ENCODE measurements at places on chromosomes 11 and 22.

- DNase-seq, result no peak
These were observed 89.6 kb downstream of the CSNK2A3 start for GRCh38 chr11:11263238-11264005.

DNA sequence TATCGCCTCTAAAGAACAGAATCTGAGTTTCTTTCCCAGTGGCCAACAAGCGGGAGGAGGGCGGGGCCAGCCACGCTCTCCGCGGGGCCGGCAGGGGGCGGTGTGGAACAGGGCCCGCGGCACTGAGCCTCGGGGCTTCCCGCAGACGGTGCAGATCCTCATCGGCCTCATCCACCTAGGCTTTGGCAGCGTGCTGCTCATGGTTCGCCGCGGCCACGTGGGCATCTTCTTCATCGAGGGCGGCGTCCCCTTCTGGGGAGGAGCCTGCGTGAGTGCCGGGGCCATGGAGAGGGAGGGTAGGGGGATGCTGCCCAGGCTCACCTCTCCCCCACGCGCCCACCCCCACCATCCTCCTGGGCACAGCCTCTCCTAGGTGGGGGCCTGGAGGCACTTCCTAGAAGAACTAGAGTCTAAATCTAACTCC, 10.7 kb downstream of the MS4A15 start:
- DNase-seq, result no peak

- no peak for DNase-seq
These were observed 52.9 kb downstream of the NCAPD3 start for GRCh38 chr11:134170919-134171281.

DNA sequence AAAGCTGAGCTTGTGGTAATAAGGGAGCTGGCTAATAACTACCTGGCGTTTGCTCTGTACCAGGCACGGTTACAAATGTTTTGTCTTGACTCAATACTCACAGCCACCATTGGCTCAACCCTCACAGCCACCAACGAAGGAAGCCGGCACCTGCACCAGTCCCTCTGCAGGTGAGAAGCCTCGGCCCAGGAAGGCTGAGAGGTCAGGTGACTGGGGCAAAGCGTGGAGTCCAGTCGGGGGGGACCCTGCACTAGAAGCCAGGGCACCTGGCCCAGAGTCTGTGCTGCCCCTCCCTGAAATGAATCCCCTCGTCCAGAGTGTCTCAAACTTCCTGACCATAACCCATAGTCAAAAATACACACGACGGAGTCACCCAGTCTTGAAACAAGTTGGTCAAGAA, 90.1 kb downstream of the PHF21B start:
- no peak for DNase-seq

- DNase-seq, result peak; percentile 14
These were observed 4.0 kb downstream of the FTH1 start for GRCh38 chr11:61963282-61964057.

DNA sequence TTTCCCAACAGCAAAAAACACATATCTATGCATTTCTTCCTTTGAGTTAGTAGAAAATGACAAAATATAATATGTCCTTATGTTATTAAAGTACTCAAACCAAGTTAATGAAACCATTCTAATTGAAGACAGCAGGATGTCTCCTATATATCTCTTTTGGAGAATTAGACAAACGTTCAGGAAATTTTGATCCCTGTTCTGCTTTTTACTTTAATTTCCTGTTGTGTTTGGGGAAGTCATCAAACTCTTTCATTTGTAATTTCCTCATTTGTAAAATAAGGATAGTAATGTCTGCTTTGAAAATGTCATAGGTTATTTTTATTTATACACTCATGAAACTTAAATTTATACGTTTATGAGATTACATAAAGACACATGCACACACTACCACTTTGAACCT, 281.8 kb upstream of the ANO5 start:
- no peak for DNase-seq

- DNase-seq, result no peak
These were observed 17.6 kb upstream of the CLPB start for GRCh38 chr11:72451831-72452376.

DNA sequence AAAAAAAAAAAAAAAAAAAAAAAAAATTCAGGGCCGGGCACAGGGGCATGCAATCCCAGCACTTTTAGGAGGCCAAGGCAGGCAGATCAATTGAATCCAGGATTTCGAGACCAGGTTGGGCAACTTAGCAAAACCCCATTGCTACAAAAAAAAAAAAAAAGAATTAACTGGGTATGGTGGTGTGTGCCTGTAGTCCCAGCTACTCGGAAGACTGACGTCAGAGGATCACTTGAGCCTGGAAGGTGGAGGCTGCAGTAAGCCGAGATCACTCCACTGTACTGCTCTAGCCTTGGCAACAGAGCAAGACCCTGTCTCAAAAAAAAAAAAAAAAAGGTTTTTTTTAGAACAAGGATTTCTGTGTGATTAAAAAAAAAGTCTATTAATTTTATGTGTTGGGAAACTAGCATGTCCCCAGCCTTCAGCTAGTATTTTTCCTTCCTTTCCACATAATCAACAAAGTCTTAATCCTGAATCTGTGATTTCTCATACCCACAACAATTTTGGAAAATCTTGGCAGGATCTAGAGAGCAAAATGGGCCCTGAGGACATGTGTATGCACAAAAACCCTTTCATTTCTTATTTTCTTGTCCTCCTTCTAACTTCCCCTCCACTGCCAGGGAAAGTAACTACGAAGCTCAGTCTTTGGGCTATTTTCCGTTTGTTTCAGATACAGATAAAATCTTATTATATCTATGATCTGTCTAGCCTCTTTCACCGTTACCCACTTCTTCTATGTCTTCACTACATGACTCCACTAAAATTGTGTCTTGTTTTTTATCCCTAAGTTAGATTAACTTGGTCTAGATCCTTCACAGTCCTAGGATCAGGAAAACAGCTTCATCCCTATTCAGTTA, 5.7 kb upstream of the AMBRA1 start:
- DNase-seq, result no peak

GRCh38 chr11:33451364-33451763, 194.2 kb downstream of the HIPK3 start:
- no peak for DNase-seq

DNA sequence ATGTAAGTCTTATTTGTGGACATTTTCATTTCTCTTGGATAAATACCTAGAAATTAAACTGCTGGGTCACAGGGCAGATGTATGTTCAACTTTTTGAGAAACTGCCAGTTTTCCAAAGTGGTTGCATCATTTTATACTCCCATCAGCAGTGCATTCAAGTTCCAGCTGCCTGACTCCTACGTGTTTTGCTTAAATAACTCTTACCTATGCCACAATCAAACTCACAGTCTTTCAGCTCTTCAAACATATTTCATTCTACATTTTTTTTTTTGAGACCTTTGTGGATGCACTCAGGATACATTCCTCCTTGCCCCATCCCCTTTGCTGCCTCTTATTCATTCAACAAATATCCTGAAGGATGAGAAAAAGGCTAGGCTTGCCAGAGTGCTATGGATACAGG, 9.2 kb downstream of the TCF20 start:
- DNase-seq, result no peak

GRCh38 chr11:94895971-94896370, 77.4 kb downstream of the CWC15 start:
- DNase-seq, result no peak

DNA sequence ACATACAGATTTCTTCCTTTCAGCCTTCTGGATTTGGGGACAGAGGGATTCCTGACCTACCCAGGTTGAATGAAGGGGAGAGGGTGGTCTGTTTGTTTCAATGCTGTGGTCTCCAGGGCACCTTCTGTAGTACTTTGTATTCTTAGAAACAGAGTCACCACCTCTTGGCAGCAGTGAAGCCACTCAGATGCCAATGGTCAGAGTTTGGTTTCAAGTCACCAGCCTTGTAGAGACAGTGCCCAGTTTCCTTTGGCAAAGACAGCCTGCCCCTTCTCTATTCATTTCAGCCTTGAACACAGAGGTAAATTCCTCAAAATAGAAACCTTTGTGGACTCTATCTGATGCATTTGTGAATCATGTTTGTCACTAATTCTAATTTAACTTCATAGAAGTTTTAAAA, 111.7 kb upstream of the RASSF10 start:
- DNase-seq, result no peak

DNA sequence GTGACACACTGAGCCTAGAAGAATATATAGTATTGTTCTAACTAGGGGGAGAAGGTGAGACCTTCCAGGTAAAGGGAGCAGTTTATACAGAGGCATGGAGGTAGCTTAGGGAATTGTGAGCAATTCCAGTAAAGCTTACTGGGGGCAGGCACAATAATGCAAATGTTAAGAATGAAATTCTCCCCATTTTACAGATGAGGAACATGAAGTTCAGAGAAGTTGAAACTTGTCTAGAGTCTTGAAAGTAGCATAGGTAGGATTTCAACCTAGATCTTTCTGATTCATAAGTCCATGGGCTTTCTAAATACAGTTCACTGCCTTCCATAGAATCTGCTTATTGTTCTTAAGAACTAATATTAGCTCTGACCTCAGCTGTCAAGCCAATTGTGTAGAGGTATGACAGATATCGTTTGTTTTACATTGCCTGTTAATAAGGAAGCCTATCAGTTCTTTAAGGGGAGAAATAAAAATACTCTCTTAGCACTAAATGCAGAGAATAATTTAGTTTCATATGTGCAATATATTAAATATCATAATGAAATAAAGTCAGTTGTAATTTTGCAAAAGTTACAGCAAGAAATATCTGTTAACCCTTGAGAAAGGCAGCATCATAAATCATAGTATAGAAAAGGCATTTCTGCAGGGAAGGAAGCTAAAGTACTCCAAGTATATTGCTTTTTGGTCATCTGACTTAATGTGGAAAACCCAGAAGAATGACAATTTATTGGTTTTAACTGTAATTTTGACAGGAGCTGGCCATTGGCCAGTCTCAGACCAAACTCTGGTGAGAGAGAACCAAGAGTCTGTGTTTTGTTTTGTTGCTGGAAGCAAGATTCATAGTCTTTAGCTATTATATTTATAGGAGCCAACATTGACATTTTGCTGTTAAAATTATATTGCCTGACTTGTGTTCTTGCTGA, 181.8 kb downstream of the UVRAG start:
- no peak for DNase-seq

DNA sequence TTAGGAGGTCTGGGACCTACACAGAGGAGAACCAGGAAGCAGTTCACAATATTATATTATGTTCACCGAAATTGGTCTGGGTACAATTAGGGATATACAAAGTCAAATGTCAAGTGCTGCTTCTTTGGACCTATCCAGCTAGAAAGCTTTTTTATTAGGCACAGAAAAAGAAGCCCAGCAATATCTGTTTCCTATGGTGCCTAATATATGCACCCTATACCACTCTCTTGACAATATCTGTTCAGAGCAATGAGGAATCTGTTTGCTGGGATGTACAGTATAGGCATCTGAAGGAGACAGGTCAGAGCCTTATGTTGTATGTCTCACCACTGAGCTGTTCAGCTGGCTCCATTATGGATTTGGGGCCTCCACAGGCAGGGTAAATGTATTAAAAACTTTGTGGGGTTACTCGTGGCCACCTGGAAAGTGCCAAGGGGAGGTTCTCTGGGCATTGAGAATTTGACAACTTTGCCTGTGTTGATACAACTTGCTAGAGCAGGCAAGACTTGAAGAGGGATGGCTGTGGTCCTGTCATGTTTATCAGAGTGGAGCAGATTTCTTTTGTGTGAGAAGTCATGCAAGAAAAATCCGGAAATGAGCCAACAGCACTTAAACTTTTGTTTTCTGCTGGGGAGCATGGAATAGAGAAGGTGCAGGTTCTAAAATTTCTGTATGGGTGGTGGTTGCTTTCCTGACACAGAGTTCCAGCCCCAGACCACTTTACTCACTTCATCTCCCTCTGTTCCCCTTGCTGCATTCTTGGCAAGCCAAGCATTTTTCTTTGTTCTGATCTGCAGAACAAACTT, 10.1 kb downstream of the STIM1 start:
- DNase-seq, result no peak

DNA sequence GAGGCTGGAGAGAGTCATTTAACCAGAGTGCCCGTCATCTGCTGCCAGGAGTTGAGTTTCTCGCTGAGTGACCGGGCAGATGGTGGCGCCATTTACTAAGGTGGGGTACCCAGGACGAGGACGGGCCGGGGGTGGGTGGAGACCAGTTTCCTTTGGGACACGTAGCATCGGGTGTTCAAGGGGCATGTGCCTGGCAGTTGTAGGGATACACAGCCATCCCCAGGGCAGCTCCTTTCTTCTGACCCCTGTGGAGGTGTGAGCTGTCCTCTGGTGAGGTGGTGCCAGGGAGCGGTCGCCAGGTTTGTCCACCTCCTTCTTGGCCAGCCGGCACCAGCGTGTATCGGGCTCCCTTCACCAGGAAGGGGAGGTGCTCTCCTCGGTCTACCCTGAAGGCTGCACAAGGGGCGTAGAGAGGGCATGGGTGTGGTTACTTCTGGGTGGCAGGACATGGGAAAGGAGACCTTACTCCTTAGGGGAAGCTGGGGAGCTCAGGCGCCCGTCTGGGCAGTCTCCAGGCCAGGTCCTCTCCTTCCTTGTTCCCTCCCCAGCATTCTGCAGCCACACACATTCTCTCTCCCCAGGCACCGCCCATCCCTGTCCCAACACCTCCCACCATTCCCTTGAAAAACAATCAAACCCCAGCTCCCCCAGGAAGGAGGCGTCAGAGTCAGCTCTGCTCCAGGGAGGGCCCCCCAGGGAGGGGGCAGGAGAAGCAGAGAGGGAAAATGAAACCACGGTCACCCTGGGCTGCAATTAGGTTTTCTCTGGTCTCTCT, 10.3 kb upstream of the MB start:
- DNase-seq, result peak; percentile 51

DNA sequence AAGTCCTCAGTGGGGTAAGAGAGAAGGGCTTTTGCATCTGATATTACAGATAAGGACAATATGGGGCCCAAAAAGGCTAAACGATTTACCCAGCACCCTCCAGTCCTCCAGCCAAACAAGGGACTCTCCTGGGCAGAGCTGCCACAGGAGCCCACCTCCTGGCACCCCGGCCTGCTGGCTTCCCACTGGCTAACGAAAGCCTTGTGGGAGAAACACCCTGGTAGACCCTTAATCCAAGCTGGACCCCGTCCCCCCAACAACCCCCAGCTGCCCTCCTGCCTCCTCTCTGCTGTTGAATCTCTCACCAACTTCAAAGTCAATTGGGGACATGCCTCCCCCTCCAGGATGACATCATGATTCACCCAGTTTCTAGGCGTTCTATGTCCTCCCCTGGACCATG, 10.8 kb downstream of the C1QTNF6 start:
- no peak for DNase-seq
